Stimulated activated naive CD4-positive, alpha-beta T cell (primary cell): ENCODE measurements at places on chromosomes 13 and 19.

GRCh38 chr13:51638216-51638871 lies 54.1 kb downstream of the WDFY2 start:
- no peak for DNase-seq

GRCh38 chr13:22311734-22312404 lies 641.0 kb downstream of the FGF9 start:
- DNase-seq, result no peak

DNA sequence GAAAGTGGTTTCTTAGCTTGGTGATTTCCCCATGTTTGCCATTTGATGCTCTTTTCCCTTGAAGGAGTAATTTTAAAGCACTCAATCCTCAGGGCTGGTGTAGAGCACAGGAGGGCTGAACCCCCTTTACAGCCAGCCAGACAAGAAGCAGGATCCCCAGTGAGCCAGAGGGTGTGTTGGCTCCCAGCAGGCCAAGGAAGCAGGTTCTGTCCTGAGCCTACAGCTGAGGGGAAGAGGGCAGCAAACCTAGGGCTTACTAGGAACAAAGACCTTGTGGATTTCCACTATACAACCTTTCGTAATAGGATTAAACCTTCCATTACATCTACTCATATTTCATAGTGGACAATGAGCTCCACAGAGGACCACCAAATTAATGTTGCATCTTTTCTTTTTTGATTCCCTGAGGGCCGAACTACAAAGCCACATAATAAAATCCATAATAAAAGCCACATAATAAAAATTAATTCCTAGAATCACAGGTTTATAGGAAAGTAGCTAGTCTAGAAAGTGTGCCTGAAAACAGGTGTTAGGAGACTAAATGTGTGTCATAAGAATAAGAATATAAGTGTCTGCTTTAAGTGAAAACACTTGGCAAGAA lies 300.2 kb downstream of the DCLK1 start:
- no peak for DNase-seq

- DNase-seq, result no peak
These were observed 38.7 kb upstream of the TPM4 start for GRCh38 chr19:16037424-16038195.

DNA sequence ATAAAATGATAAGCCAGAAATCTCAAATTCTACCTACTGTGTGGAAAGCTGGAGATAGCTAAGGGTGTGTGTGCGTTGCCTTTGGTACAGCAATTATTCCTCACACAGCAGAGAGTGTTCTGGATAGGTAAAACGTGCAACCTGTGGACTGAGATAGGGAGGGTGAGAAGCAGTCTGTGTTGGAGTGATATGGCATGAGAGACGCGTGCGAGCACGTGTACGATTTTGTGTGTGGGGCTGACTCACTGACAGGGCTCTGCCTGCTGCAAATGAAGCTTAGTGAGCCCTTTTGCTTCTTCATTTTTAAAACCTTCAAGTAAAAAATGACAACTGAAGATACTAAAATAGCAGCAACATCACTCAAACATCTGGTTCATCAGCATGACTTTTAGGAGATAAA lies 35.7 kb upstream of the SLC10A2 start:
- no peak for DNase-seq

DNA sequence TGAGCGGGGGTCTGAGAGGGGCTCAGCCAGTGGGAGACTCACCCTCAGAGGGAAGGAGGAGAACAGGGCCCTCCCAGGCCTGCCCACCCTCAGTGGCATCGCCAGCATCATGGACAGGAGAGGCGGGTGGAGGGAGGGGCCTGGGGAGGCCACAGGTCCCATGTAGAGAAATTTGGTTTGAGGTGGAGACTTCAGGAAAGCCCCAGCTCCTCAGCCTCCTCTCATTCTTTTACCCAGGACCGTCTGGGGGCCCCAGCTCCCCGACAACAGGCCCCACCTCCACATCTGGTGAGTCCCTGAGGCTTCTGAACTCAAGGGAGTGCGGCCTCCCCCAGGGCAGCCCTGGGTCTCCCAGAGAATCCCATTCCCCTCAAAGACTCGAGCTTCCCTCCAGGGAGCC lies 3.1 kb downstream of the LILRB1 start:
- no peak for DNase-seq

GRCh38 chr13:114202581-114202980 lies 23.5 kb downstream of the CFAP97D2 start:
- DNase-seq, result no peak

GRCh38 chr13:113934576-113934975 lies 39.3 kb downstream of the C13orf46 start:
- DNase-seq, result no peak

DNA sequence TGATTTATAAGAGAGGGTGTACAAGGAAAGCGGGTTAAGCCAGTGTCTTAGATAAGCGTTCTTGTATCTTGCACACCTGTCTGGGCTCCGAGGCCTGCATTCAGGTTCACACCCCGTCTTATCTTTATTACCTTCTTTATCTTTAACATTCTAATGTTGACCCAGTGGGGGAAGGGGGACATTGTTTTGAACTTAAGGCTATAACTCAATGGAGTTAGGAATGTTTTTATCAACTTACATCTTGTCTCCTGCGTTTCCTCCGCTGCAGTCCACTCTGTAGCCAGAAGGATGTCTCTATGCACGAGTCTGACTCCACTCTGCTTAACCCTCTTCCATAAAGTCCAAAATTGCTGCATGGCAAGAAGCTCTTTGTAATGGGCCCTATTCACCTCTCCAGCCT lies 71.2 kb downstream of the FGF9 start:
- no peak for DNase-seq

DNA sequence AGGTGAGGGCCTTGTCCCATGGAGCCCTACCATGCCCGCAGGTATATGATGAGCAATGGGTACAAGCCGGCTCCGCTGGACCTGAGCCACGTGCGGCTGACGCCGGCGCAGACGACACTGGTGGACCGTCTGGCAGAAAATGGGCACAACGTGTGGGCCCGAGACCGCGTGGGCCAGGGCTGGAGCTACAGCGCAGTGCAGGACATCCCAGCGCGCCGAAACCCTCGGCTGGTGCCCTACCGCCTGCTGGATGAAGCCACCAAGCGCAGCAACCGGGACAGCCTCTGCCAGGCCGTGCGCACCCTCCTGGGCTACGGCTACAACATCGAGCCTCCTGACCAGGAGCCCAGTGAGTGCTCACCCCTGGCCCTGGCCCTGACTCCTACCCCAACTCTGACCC lies 32.6 kb downstream of the RYR1 start:
- DNase-seq, result no peak

- no peak for DNase-seq
These were observed 820.2 kb downstream of the GPC5 start for GRCh38 chr13:92218615-92219014.

- no peak for DNase-seq
These were observed 2.6 kb downstream of the NDUFA11 start for GRCh38 chr19:5900976-5901375.

DNA sequence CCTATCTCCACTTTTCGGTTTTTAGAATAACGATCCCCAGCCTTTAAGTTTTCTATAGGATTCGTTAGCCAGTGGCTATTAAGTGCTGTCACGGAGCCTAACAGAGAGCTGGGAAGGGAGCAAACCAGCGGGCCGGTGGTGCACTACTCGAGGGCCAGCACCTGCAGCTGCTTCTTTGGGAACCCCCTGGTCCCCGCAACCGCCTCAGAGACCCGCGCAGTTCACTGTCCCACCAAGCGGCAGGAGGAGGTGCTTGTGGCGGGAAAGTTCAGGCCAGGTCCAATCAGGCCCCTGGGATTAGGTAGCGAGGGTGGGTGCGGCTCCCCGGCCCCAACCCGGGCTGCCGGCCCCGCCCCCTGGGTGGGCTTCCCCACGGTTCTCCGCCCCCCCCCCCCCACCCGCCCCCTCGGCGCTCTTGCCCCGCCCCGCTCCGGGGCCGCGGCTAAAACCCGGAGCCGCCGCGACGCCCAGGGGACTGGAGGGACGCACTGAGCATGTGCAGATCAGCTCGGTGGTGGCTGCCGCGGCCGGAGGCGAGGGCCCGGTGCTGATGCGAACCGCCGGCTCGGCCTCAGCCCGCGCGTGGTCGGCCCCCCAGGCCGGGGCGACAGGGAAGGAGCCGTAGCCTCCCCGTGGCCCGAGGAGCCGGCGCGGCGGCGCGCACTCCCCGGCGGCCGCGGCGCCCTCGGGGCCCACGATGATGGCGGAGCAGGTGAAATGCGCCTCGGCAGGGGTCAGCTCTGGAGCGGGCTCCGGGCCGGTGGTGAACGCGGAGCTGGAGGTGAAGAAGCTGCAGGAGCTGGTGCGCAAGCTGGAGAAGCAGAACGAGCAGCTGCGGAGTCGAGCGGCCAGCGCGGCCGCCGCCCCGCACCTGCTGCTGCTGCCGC lies at the start of gene SLAIN1:
Gene SLAIN1 (plus strand): TSS at position 471 of the 887 bp plus-strand sequence. CDS start 227 bp downstream, at position 698.
- peak; percentile 87 for DNase-seq

GRCh38 chr19:16355293-16356043 lies 30.8 kb downstream of the KLF2 start:
- peak; percentile 19 for DNase-seq

GRCh38 chr19:7550987-7551761 lies 15.7 kb downstream of the PNPLA6 start:
- DNase-seq, result peak; percentile 42

DNA sequence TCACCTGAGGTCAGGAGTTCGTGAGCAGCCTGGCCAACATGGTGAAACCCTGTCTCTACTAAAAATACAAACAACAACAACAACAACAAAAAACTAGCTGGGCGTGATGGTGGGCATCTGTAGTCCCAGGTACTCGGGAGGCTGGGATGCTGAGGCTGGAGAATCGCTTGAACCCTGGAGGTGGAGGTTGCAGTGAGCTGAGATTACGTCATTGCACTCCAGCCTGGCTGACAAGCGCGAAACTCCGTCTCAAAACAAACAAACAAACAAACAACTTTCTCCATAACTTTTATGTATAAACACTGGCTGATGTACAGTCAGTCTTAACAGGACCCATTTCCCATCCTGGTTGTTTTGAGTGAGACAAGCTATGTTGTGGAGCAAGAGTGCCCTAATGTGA lies 5.8 kb upstream of the CYP4F8 start:
- no peak for DNase-seq

DNA sequence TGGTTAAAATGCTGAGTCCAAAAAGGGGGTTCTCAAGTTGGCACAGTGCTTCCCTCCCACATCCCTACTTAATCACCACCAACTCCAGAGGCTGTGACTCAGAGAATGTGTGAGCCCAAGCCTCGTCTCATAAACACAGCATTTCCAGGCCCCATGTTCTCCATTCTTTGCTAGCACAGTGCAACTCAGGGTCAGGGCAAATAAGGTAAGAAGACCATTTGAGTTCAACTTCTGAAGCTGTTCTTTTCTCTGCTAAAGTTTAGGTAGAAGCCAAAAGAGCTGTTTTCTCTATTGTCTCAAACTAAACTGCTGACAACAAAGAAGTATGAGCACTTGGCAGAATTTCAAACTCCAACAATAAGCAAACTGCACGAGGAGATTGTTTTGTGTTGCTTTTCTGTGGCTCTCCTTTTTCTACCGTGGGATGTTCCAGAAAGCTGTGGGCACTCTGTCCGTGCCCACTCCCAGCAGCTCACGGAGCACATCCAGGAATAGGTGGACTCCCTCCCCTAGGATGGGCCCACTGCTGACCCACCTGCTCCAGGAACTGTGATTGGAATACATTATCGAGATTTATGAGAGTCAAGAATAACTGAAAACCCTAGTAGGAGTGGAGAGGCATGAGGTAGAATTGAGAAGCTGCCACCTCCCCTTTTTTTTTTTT lies 494.3 kb downstream of the COG6 start:
- DNase-seq, result no peak

DNA sequence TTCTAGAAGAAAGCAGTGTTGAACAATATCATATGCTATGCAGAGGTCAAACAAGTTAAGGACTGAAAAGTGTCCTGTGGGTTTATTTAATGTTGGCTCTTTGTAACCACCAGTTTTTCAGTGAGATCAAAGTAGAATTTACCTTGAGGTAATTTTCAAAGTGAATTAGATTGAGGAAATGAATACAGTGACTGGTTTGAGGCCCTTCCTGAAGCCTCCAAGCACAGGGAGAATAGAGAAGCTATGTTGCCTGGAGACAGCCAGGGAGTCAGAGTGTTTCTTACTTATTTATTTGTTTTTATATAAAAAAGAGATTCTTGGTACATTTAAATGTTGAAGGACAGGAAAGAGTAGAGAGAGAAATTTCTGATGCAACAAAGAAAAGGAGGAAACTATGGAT lies 954.3 kb upstream of the SPRY2 start:
- DNase-seq, result no peak

DNA sequence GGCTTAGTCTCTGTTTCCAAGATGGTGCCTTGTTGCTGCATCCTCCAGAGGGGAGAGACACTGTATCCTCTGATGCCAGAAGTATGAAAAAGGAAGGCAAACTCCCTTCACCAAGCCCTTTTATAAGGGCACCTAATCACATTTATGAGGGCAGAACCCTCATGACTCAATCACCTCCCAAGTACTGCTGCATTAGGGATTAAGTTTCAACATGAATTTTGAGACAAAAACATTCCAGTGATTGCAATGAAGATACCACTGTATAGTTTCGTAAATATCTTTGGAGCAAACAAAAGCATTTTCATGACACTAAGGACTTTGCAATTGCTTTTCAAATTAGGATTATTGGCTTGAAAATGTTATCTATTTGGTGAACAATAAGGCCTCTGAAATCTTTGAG lies 63.8 kb downstream of the RNF17 start:
- no peak for DNase-seq

GRCh38 chr13:106182404-106182803 lies 353.1 kb downstream of the EFNB2 start:
- DNase-seq, result no peak

DNA sequence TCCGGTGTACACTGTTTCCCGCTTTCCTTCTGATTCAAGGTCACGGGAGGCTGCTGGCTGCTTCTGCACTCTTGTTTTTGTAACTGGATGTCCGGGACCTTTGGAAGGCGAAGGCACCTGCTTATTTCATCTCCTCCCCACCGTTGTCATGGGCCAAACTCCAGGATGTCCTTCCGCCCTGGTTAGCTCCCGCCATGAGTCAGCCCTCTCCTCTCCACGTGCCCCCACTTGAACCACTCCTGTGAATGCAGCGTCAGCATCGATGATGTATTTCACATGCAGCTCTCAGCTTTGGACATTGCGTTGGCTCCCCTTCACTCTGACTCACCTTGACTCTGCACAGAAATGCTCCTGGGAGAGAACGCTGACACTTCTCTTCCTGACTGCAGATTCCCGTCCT lies 5.5 kb upstream of the GALP start:
- DNase-seq, result no peak

DNA sequence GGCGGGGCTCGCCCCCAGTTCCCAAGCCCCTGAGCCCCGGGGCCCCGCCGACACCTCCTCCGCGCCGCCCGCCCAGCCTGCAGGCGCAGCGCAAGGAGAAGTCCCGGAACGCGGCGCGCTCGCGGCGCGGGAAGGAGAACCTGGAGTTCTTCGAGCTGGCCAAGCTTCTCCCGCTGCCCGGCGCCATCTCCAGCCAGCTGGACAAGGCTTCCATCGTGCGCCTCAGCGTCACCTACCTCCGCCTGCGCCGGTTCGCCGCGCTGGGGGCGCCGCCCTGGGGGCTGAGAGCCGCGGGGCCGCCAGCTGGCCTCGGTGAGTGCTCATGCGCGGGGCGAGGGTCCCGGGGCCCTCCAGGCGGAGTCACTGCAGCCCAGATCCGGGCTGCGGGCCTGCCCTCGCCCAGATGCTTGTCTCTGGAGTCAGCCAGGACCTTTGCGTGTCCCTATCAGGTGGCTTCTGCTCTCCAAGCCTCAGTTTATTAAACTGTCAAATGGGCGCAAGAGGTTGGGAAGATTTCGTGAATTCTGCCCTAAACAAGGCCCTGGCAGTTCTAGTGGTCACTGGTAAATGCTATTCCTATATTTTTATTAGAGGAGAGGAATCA lies 2.0 kb downstream of the NPAS1 start:
- no peak for DNase-seq
